Fibroblast of the conjunctiva (primary cell): ENCODE measurements at places on chromosomes 2 and 18.

GRCh38 chr2:71801556-71801955 is 346.1 kb downstream of the CYP26B1 start:
- DNase-seq: no peak

DNA sequence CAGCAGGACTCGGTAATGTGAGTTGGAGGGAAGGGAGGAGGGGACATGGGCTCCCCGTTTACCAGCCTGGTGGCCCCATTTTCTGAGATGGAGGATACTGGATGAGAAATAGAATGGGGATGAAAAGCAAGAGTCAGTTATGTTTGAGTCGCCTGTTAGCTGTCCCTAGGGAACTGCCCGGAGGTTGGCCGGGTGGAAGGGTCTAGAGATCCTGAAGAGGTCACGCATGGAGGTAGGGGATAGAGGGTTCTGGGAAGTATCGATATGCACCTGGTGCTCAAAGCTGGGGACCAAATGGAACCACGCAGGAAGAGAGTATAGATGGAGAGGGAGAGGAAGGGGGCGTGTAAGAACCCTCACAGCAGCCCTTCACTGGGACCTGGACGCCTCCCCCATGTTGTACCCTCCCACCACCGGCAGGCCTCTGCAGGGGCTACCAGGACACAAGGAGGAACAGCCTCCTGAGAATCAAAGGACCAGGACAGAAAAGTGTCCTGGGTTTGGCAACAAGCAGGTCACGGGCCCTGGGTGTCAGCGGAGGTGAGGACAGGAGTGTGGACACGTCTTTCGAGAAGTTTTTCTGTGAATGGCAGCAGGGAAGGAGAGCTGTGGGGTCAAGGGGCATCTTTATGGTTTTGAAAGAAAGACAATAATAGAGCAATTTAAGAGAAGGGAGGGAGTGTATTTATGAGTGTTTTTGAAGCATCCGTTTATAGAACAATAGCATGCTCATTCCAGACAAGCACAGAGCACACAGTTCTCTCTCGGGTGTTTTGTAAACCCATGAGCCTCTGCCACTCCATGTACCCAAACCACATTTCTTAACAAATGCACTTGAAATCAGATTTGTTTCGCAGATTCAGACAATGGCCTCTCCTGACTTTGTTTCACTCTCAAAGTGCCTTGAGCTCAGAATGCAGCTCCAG is 132.2 kb downstream of the SMAD7 start:
- no peak for DNase-seq

DNA sequence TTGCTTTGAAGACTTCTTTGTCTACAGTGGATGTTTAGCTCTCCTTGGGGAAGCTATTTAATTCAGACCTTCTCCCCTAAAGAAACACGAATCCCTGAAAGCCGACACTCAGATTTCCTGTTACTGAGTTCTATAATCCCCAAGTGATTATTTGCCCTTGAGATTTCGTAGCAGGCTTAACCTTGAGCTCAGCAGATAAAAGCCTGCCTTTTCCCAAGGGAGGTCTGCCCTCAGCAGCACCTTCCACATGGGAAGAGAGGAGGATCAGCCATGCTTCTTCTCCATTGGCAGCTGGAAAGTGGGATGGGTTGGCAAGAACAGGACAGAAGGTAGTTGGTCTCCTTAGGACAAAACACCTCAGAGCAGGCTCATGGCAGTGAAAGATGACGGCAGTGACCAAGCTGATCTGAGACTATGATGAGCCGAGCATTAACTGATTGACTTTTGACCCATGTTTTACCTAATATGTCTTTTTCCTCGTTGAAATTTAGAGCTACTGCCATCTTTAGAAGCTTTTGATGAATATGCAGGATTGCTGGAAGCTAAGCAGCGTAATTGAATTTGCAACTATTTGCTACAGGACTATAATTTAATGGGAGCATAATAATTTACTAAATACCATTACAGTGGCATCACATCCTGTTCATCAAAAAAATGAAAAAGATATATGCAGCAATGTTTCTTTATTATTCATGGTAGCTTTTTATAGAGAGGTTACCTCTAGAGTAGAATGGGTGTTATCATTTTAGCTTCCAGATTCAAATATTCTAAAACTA is 511.1 kb upstream of the ID2 start:
- DNase-seq: no peak

- DNase-seq: no peak
These were observed 5.6 kb upstream of the STK39 start for GRCh38 chr2:168252976-168253375.

DNA sequence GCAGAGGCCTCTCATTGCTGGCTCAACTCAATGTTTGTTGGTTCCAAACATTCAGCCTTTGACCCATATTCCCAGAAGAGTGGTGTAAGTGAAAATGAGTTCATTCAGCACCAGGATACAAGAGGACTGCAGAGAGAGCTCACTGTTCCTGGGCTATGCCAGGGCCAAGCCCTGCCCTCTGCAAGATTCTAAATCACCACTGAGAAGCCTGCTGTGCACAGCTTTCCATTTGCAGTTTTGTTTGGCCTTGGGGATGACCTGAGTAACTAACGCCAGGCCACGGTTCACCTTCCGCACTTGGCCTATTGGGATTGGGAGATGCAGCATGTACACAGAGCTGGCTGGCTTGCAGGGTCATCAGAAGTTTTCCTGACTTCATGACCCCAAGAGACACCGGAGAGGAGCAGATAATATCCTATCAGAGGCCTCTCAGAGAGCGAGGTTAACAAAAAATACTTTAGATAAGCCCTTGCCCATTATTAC is 12.6 kb downstream of the GKN1 start:
- DNase-seq: no peak

DNA sequence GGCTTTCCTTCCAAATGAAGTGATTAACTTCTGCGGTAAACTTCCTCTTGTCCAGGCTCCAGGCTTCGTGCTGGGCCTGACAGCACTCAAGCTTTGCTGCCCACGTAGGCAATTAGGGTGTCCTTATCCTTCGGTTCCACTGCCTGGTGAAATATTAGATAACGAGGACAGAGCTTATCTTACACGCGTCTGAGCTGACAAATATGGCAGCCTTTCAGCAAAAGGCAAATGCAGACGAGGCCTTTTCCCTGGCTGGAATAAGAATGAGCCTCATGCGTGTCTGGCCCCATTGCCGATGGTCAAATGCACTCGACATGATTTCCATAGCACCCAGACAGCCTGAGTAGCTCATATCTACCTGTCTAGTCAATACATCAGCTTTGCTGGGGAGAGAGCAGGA is 141.5 kb downstream of the FAM210A start:
- DNase-seq: no peak

DNA sequence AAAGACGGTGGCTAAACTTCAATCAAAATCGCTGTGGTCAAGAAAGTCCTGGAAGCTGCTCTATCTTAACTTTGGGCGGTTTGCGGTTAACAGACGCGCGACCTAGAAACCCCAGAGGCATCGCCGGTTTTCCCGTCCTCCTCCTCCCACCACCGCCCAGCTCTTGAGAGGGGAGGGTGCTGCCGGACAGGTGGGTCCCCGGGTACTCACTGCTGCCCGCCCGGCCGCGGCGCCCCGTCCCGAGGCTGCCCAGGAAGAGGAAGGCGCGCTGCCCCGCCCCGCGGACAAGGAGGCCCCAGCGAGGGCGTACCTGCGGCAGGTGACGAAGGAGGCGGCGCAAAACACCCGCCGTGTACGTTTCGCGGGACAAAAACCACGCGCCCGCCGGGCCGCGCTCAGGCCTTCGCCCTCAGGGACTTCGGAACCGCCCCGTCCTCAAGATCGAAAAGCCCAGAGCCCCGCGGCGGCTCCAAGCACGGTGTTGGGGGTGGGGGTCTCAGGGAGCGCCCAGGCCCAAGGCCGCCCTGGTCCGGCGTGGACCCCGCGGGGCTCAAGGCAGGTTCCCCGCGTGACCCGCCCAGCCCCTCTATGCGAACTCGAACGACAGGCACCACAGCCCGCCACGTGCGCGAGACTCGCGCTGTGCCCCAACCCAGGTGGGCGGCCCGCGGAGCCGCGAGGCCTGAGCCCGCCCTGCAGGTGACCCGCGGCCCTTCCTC is at the start of gene SH3YL1:
SH3YL1 (minus strand) TSS at position 259 of the 719 bp plus-strand sequence; CDS start at position 211, 48 bp downstream.
- DNase-seq: no peak

GRCh38 chr2:73931531-73932500 is 5.1 kb downstream of the DGUOK start:
- DNase-seq: no peak

DNA sequence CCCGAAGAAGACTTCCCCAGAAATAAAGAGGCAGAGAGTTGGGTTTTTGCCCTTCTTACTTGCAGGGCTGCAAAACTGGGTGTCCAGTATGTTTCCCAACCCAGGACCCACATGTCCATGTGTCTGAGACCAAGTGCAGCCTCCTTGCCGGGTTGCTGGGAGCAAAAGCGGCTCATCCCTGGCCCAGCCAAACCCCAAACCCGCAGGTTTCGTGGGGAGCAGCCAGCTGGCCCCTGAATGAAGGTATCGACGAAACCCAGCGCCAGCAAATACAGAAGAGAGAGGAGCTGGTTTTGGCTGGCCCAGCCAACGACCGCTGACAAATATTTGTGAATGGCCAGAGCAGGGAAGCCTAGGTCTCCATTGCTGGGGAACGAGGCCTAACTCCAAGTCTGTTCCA is 197.1 kb downstream of the SMAD7 start:
- no peak for DNase-seq

- no peak for DNase-seq
These were observed 21.2 kb upstream of the DARS1 start for GRCh38 chr2:136006658-136007057.

DNA sequence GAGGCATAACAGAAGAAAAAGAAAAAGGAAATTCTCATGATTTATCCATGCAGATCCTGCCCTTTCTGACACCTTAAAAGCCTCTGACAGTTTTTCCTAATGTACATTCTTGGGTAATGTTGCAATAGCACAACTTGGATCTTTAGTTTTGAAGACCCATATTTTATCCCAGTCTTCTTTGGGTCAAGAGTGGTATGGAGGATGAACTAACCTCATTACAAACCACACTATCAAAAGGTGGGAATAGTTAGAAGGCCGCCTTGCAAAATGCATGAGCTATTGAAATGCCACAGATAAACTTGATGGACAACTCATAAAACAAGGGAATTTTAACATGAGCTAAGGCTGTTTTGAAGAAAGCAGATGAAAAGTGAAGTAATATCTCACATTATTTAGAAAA is 1479.8 kb upstream of the ACVR2A start:
- DNase-seq: no peak

DNA sequence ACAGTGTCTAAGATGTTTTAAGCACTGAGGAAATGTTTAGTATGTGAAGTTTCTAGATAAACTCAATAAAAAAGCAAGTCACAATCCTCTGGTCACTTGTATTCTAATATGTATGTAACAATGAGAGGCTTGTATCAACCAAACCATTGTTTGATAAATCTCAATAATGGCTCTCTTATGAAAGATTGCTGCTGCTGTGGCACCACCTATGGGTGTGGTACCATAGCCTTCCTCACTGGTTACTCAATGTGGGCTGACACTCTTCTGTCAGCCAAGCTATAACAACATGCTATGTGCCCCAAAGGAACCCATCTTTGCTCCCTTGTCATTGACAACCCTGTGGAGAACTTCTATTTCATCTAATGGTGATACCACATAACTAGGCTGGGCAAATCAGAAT is 12.6 kb upstream of the RAB1A start:
- no peak for DNase-seq

- DNase-seq: no peak
These were observed 7.7 kb downstream of the SERPINB2 start for GRCh38 chr18:63895190-63895589.

DNA sequence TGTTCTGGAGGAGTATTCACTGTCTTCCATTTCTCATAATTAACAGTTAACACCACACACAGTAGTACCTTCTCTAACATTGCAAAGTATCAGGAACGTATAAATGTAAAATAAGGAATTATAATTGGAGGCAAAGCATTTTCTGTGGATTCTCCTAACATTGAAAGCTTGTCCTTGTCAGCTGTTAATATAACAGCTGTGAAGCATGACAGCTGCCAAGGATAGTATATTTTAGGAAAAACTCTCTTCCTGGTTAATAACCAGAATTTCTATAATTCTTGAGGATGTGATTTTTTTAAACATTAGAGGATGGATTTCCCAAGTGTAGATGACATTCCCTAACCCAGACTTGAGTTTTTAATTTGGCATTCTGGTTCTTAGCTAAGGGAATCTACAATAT is 110.3 kb downstream of the EPC2 start:
- no peak for DNase-seq

GRCh38 chr2:177557794-177558193 is 165.2 kb downstream of the AGPS start:
- DNase-seq: no peak

- peak; percentile 51 for DNase-seq
These were observed 430 bp upstream of the CHMP1B start for GRCh38 chr18:11850821-11851145.

GRCh38 chr2:231769170-231770136 is 11.6 kb downstream of the PDE6D start:
- DNase-seq: no peak

DNA sequence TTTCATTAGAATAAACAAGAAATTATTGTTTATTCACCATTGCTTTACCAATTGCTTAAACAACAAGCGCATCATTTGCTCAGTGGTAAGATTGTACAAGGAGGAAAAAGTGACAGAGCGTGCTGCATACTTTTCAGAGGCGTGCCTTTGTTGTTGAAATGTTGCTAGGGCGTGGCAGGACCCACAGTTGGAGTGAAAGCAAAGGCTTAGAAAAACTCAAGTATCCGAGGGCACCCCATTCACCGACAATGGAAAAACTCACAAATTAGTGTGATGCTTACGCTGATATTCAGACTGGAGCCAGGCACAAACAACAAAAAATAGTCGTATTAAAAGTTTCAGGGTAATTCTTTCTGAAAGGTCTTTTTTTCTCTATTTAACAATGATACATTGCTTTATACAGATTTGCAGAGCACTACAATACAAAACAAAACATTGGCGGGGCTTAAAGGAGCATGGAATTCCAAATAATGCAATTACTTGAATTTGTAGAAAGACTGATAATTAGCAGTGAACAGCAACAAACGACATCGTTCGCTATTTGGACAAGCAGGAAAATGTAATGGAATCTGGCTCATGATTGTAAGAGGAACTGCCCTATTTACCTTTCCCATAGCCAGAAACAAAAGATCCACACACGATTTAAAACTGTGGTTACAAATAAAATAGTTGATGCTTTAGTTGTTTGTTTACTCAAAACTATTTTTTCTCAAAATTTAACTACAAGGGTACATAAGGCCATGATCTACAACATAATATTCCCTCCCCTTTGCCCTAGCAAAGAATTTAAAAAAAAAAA is 37.8 kb upstream of the RTTN start:
- no peak for DNase-seq

- no peak for DNase-seq
These were observed 32.6 kb downstream of the BCL2 start for GRCh38 chr18:63286926-63287325.

GRCh38 chr18:2958819-2959298 is 54.1 kb downstream of the LPIN2 start:
- no peak for DNase-seq

DNA sequence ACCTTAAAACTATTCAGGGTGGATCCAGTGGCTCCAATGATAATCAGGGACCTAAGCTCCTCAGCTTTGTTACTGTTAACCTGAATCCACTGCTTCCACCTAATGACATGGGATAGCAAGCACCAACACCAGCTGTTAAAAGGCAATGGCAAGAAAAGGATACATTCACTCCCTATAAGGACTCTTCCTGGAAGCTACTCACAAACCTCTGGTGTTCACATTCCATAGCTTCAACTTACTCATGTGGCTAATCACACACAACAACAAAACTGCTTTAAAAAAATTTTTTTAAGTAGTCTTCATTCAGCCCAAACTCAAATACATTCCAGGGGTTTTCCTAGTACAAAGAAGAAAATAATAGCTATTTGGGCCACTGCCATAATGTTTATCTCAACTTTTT is 24.5 kb downstream of the ROCK2 start:
- DNase-seq: no peak

- DNase-seq: no peak
These were observed 134.5 kb downstream of the KIAA1328 start for GRCh38 chr18:36963464-36963863.
